ENCODE measurements at places on chromosomes 1 and 21.

GRCh38 chr1:217393896-217394295, 237.0 kb downstream of the GPATCH2 start:
- DNase-seq: no peak

DNA sequence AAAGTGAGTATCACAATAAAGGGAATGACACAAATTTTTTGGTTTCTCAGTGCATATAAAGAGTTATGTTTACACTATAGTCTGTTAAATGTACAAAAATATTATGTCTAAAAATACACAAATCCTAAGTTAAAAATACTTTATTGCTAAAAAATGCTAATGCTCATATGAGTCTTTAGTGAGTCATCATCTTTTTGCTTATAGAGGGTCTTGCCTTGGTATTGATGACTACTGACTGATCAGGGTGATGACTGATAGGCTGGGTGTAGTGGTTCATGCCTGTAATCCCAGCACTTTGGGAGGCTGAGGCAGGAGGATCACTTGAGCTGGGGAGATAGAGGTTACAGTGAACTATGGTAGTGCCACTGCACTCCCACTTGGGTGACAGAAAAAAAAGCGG, 12.9 kb upstream of the NUF2 start:
- no peak for DNase-seq

GRCh38 chr1:107802654-107803053, 162.3 kb downstream of the VAV3 start:
- no peak for DNase-seq

- no peak for DNase-seq
These were observed 33.1 kb downstream of the PTPRU start for GRCh38 chr1:29269382-29269781.

DNA sequence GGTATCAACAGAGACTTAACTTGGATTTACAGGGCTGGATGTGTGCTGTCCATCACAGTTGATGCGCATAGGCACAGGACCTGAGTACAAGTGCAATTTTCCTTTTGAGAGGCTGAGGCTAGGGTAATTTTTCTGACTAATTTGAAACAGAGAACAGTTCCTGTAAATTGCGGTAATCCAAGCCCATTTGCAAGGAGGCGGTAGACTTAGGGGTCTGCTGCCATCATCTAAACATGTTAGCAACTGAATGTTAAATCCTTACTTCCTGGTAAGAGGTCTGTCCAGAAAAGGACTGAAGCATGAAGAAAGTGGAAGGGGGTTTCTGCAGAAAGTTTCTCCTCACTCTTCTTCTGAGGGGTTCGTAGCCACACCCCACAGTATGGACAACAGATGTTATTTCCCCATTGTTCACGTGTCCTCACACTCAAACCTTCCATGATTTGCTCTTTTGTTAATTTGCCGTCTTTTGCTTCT, 23.7 kb upstream of the C1orf198 start:
- no peak for DNase-seq

GRCh38 chr1:23868557-23869016, 497 bp upstream of the FUCA1 start:
- DNase-seq: no peak

DNA sequence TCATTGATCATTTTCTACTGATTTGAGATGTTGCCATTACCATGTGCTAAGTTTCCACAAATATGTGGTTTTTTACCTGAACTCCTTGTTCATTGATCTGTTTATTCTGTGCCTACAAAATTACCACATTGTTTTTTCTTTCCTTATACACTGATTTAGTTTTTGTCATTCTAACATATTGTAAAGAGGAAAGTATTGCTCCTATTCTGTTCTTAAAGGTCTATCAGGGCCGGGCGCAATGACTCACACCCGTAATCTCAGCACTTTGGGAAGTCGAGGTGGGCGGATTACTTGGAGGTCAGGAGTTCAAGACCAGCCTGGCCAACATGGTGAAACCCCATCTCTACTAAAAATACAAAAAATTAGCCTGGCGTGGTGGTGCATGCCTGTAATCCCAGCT, 75.1 kb downstream of the CAMTA1 start:
- peak; percentile 26 for DNase-seq

GRCh38 chr1:147719711-147720225, 40.6 kb downstream of the GJA5 start:
- DNase-seq: no peak

DNA sequence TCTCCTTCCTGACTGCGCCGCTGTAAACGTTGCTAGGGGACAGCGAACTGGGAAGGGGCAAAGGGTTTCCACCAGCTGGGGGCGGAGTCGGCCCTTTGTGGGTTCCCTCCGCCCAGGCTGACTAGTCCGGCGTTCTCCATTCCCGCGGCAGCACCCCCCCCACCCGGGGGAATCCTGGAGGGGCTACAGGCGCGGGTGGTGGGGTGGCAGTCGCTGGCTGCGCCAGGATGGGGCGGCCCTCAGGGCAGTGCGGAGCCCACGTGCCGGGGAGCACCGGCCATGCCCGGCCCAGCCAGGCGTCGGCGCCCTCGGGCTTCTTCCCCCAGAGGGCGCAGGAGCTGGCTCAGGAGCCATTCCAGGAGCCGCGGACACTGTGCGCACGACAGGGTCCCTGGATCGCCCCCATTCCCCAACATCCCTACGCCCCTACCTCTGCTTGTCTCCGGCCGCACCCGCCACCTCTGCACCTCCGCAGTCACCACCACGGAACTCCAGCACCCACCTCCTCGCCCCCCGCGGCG, 476 bp downstream of the BATF3 start:
- DNase-seq: peak; percentile 71

DNA sequence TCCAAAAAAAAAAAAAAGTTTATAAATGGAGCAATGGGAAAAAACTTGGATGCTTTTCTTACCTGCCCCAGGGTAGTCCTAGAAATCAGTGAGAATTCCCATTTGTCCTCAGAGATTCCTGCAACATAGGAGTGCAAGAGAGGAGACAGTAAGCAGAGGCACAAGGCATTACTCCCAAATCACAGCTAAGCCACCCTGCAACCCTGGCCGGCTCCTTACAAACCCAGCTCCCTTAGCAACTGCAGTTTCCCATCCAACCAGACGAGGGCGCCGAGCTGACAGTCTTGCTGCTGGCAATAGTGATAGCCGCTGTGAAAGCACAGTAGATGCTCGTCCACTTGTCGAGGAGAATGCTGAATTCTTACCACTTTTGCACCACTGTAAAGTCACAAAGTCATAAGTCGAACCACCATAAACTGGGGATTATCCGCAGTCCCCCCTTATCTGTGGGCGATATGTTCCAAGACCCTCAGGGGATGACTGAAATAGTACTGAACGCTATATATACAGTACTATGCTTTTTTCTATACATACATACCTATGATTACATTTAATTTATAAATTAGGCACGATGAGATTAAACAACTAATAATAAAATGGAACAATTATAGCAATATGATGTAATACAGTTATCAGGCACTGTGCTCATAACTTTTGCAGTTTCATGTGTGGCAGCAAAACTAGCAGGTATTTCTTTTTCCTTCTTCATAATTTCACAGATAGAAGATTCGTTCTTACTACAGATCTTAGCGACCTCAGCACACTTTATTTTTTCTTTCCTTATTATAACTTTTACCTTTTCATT, 6.0 kb upstream of the PITHD1 start:
- peak; percentile 86 for DNase-seq

GRCh38 chr1:100397681-100398080, 45.4 kb downstream of the CDC14A start:
- DNase-seq: no peak

GRCh38 chr1:242824435-242824834, 299.9 kb upstream of the PLD5 start:
- no peak for DNase-seq

DNA sequence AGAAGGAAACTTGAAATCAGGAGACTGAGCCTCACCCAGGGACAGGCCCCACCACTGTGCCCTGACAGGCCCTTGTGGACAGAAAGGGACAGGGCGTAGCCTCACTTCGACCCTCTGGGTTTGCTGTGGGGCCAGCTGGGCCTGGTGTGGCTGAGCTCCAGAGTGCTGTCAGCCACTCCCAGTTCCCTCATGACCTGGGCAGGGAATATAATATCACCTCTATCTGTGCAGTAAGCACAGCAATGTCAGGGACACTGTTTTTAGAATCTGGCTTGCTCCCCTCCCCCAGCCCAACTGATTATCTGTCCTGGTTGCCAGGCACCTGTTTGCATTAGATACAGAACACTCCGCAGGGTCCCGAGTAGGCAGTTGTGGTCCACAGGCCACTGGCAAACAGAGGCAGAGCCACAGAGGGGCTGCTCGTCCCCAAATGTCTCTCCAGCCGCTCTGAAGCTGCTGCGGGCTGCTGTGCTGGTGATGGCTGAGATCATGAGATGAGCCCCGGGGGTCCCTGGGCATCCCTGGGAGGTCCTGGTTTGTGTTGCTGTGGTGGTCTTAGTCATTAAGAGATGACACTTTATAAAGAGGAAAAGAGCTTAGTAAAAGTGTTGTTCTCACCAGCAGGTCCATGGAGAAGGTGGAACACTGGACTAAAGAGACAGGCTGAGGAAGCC, 51.6 kb downstream of the ETS2 start:
- DNase-seq: no peak

GRCh38 chr1:51644533-51645197, 27.8 kb downstream of the OSBPL9 start:
- DNase-seq: no peak

DNA sequence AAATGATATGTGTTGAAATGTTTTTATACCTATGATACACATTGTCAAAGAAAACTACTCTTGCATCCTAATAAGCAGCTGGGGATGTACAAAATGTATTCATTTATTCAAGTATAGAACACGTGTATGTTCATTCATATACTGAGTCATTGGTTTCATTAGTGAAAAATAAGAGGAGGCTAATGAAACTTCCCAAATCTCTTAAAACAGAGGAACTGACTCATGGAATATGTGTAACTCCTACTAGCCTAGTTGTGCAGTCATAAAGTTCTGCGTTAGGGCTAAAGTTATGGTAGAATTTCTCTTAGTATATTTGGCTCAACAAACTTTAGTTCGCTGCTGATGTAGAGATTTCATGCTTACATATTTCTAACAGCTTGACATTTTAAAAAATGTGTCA, 441.6 kb downstream of the NCAM2 start:
- DNase-seq: no peak

- no peak for DNase-seq
These were observed 334.7 kb upstream of the PRMT6 start for GRCh38 chr1:106721790-106722189.

DNA sequence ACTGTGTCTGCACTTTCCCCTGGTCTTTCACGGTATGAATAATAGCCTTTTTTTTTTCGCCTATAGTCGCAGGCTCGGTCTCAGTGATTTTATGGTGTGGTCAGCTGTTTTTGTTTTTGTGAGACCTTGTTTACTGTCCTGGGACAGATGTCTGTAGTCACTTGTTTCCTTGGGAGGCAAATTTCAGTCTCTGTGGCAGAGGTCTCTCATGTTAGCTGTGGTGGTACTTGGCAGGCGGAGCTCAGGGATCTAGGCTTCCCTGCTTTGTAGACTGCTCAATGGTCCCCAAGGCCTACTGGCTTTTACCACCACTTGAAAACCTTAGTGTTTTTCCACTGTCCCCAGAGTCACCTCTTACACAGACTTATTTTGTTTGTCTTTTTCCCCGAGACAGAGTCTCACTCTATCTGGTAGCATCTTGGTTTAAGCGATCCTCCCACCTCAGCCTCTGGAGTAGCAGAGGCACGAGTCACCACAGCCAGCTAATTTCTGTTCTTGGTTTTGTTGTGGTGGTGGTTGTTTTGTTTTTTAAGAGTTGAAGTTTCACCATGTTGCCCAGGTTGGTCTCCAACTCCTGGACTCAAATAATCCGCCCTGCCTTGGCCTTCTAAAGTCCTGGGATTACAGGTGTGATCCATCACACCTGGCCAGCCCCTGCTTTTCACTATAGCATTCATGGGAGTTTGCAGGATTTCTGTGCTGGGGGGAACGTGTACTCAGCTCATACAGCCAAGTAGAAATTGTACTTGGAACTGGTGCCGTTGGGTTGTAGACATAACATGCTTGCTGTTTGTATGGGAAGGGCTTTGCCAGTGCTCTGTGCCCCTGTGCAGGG, 10.3 kb downstream of the RNU1-2 start:
- DNase-seq: peak; percentile 50

DNA sequence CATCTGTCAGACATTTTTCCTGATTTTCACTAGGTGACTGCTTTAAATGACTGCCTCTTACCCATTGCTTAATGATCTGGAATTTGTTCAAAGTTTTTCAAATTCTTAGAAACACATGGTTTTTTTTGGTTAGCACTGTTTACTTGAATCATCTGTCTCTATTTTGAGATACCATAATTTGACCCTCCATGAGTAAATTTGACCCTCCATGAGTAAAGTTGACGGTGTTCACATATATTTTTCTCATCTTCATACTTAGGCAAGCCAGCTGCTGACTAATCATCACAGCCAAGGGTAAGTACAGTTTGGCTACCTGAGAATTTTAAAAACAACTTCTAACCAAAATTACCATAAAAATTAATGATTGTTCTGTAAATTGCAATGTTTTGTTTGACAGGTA, 586.5 kb downstream of the PTBP2 start:
- no peak for DNase-seq

DNA sequence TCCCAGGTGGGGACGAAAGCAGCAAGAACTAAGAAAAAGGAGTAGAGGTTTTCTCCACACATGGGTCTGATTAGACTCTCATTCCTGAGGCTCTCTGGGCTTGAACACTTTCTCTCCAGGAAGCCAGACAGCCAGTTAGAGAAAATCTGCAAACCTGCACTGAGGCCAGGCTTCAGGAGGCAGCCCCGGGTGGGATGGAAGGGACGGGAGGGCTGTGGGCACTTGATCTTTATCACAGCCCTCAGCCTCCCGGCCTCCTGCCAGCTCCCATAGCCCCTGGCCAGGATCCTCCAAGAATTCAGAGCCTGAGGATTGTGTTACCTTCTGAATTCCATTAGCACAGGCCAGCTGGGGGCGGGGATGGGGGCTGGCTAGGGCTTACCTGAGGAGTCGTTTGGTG, 40.1 kb downstream of the SERTAD4 start:
- DNase-seq: no peak

DNA sequence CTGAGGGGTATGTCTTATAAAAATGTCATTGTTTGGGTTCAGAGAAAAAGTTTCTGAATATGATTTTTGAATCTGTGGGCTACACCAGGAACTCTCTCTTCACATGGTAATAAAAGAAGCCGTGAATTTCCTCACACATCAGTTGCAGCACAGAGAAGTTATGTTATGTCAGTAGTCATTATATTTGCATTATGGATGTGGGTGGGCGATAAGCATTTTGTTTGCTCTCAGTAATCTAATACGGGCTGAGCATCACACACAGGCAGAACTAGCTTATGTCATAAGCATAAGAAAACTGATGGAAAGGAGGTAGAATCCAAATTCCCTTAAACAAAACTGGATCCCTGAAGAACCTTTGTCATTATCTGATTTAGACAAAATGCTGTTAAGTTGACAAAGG, 70.8 kb downstream of the PRDM2 start:
- no peak for DNase-seq

- peak; percentile 9 for DNase-seq
These were observed 979 bp downstream of the PIGM start for GRCh38 chr1:160030657-160031364.
